HAP-1 (cell line): ENCODE measurements at places on chromosomes 3 and 15.

- DNase-seq, result no peak
Measured at GRCh38 chr3:88863196-88863595, 244.2 kb upstream of the EPHA3 start.

- DNase-seq, result no peak
Measured at GRCh38 chr15:74050556-74051234, 31.7 kb downstream of the GOLGA6A start.

DNA sequence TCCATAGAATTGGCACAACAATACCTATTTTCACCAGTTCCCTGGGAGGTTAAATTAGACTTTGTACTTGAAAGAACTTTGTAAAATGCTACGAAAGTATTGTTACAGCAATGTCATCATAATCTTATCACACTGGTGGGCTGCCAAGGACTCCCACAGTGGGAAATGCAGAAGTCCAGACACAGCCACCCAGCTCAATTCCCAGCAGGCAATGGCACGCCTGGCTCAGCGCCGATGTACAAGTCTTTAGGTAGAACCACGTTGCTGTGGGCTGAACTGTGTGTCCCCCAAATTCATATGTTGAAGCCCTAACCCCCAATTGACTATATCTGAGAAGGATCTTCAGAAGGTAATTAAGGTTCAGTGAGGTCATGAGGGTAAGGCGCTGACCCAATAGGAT, 12.3 kb downstream of the MYO5C start:
- no peak for DNase-seq

GRCh38 chr15:46111730-46112129, 476.9 kb downstream of the SQOR start:
- DNase-seq, result no peak

DNA sequence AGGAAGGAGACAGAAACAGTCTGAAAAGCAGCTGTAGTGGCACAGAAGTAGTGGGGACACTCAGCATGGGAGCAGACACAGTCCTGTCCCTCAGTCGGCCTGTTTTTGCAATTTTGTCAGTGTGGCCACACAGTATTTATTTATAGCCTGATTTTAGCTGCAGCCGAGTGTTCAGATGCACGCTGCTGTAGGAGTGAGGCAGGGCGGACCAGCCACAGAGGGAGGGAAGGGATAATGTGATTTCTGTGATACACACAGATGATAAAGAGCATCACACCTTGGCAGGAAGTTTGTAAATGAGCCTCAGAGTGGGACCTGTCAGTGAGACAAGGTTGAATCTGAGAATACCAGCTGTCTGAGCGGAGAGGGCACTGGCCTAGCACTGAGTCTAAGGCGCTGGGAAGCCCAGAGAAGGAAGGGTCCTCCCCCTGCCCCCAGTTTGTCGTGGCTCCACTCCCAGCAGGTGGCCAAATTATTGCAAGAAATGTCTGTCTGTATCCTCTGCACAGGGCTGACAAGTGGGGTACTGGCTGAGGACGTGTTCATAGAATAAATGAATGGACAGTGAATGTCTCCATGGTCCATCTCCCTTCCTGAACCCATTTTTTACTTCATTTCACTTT, 3.8 kb downstream of the PSTPIP1 start:
- DNase-seq, result no peak

DNA sequence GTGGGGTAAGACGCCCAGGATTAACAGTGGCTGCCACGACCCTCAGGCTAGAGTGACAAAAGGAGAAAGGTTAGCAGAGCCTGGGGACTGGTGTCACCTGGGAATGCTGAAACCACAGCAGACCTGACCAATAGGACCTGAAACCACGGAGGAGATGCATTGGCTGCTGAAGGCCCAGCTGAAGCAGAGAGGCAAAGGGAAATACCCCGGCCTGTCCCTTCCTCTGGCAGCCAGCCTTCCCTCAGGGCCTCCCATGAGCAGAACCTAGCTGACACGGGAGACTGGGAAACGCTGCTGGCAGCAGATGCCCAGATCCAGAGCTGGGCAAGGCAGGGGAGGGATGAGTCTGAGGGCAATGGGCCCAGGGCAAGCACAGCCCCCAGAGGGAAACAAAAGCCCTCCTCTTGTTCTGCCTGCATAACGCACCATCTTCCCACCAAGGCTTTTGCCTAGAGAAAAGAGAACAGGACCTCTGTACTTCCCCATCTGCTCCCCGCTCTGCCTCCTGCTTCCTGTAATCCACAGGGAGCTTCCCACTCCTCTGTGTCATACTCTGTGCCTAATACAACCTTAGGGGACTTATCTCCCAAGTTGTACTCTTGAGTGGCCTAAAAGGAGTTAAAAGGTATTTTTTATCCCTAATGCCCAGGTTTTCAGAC, 216.2 kb downstream of the ABHD5 start:
- no peak for DNase-seq

- DNase-seq, result no peak
Measured at GRCh38 chr15:64959128-64959527, 30.6 kb downstream of the SPG21 start.

DNA sequence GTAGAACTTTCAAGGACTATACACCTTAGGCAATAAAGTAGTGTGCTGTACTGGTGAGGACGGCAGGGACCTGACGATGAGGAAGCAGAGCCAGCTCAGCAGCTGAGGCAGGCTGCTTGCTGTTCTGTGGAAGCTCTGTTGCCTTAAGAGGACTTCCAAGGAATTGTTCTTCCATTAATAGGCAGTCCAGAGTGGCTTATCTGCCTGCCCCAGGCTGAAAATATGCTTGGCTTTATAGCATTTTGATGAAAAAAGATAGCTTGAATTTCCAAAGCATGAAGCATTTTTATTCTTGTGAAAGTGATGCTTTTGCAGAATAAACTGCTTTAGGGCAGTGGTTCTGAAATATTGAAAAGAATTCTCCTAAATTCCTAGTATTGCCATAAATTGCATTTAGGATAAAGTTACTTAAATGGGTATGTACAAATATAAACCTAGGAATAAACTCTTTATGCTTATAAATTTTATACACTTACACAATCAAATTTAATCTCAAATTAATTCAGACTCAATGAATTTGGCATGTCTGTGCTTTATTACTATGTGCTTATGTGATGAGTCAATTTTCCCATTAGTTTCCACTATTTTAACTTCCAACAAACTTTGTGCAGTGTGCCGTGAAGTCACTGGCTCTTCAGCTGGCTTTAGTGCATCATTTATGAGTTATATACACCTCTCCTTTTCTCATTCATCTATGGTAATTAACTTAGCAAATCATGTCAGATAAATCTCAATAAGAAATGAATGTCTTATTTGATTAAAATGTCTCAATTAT, 231.0 kb upstream of the RASGRP1 start:
- no peak for DNase-seq
